ENCODE measurements at places on chromosomes 7 and 10.

DNA sequence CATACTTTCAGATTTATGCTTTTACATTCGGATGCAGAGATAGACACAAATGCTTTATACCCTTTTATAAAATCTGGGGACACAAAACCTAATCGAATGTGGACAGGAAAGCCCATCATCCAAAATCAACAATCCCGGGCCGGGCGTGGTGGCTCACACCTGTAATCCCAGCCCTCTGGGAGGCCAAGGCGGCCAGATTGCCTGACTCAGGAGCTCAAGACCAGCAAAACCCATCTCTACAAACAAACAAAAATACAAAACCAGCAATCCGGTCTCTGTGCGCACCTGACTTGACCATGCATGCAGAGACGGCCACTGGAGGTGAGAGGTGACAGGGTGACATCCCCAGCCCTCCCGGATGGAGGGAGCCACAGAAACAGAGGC is 13.5 kb downstream of the COBL start:
- no peak for DNase-seq

- no peak for DNase-seq
These were observed 612.2 kb downstream of the TYW1 start for GRCh38 chr7:67608806-67609205.

GRCh38 chr7:22346383-22347107 is 10.4 kb downstream of the RAPGEF5 start:
- peak; percentile 38 for DNase-seq

DNA sequence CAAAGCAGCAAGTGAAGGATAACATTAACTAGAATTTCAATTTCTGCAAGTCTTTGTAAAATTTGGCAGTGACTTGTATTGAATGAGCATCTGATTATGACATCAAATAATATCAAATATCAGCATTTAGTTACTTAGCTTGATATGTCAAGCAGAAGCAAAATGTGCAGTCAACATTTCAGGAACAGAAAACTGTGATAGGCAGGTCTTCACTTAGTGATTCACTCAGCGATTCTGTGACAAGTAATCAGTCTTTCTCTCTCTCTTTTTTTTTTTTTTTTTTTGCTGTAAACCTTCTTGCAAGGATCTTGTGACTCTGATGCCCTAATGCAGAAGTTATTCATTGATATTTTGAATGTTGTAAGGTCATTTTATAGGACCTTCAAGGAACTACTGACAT is 307.1 kb downstream of the MTERF1 start:
- DNase-seq: no peak

DNA sequence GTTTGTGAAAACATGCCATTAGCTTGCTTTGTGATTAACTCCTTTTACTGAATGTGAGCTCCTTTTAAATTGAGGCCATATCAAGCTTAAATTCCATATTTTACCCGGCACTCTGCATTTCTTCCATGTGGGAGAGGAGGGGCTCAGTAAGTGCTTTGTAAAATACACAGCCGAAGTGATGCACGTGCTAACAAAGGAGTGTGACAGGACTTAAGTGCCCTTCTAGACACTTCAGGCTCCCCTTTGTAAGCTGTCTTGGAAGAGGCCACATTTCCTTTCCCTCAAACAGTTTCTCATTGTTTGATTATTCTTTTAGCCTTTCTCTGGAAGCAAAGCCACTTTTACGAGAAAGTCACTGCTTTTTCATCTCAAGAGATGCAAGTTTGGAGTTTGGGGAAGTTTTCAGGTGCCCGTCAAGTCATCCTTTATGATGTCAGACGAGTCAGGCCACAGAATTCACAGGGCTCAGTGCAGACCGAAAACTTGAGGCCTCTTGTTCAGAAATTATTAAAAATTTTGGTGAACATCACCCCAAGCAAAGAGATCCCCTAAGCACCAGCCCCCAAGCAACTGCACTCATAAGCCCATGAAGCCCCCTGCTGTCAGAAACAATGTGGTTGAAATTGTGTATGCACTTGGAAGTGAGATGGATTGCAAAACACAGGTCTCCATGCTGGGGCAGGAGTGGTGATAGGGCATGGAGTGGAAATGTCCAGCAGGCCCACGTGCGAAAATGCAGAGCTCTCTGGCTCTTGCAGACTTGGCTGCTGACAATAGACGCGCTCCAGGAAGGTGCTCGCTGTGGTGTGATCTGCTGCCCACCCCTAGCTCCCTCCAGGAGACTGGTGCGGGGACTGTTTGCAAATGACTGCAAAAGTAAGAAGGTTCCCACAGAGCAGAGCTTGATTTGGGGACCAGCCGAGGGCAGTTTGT is 11.5 kb downstream of the IKZF1 start:
- DNase-seq: no peak

DNA sequence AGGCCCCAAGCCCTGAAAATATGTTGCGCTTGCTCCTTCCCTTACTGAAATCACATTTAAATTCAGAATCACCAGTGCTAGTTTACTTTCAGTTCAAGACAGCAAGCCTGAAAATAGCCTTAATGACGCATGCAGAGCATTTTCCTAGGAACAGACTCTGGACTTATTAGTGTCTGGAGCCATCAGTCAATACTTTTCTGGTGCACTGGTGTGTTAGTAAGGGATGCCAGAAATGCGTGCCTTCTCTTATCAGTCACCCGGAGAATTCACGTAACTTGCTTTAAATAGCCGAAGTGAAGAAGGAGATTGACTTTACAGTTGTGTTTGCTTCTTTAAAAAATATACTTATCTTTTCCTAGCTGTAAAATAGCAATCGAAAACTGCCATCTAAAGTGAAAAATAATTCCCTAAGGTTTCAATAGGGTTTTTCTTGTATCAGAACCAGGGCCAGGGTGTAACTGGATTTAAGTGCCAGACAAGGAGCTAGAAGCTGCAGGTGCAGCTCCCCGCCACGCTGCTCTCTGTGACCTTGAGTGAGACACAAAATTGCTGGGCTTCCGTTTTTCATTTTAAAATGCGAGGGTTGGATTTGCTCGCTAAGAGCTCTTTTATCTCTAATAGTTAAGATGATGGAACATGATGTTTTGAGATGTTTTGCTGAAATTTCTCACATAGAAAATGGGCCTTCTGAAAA is 177.8 kb downstream of the NSUN6 start:
- DNase-seq: no peak

GRCh38 chr10:97140049-97140846 is 45.5 kb downstream of the SLIT1 start:
- no peak for DNase-seq

GRCh38 chr7:98194186-98194585 is 17.1 kb upstream of the BHLHA15 start:
- no peak for DNase-seq

GRCh38 chr7:14988941-14989340 is 86.4 kb upstream of the DGKB start:
- no peak for DNase-seq

GRCh38 chr7:105808703-105809590 is 67.5 kb downstream of the ATXN7L1 start:
- peak; percentile 56 for DNase-seq

DNA sequence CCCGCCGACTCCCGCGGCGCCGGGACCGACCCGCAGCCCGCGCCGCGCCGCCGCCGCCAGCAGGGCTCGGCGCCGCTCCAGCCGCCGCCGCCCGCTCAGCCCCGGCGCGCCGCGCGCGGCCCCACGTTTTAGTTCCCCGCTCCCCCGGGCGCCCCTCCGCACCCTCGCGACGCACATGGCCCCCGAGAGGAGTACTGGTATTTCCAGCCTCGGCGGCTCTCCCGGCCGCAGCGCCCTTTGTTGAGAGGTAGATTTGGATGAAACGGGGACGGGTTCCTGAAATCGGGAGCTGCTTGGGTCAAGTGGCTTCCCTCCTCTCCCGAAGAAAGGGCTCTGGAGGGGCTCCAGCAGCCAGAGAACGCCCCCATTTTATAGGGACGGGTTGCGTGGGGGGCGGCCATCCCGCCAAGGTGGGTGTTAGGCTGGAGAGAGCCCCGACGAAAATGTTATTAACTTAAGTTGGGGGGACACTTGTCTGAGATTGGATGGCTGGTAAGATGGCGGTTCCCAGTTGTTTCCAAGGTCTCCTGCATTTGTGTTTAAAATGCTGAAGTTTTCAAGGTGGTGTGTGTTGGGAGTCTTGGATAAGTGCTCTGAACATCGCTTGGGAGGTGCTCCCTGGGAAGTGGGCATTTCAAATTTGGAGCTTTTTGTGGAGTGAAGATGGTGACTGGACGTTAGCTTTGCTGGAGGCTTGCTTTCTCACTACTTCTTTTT is 1.2 kb downstream of the BMI1 start:
- DNase-seq: no peak

GRCh38 chr10:69839696-69840345 is 38.1 kb downstream of the COL13A1 start:
- DNase-seq: peak; percentile 18

GRCh38 chr7:120272261-120272660 is 714 bp upstream of the KCND2 start:
- DNase-seq: peak; percentile 41

GRCh38 chr7:50317221-50317678 is 12.7 kb downstream of the IKZF1 start:
- no peak for DNase-seq

GRCh38 chr10:75722020-75722419 is 290.6 kb downstream of the LRMDA start:
- no peak for DNase-seq

DNA sequence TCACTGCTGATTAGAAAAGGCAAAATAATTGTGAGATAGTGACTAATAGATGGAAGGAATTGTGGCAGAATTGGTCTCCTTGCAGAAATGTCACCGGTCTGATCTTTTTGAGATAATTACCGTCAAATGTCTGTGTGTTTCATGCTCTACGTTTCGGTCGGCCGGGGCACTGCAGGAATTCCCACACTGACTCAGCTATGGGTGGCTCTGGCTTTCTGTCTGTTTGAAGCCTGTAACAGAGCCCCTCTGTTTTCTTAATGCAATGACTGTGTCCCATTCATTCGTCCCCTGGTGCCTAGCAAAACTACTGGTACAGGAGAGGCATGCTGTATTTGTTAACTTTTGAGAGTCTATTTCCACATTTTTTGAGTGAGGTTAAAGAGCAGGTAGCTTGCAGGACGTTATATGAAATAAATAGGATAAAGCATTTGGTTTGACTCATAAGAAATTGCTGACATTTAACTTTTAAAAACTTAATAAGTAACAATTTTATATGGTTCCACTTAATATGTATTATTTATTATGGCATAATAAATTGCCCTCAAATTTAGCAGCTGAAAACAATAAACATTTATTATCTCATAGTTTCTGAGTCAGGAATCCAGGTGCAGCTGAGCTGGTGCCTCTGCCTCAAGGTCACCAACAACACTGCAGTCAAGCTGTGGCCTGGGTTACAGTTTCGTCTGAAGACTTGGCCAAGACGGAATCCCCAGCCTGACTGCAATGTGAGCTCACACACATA is 53.3 kb upstream of the CTBP2 start:
- DNase-seq: no peak

GRCh38 chr7:143205560-143206293 is 16.1 kb upstream of the TAS2R40 start:
- DNase-seq: no peak

DNA sequence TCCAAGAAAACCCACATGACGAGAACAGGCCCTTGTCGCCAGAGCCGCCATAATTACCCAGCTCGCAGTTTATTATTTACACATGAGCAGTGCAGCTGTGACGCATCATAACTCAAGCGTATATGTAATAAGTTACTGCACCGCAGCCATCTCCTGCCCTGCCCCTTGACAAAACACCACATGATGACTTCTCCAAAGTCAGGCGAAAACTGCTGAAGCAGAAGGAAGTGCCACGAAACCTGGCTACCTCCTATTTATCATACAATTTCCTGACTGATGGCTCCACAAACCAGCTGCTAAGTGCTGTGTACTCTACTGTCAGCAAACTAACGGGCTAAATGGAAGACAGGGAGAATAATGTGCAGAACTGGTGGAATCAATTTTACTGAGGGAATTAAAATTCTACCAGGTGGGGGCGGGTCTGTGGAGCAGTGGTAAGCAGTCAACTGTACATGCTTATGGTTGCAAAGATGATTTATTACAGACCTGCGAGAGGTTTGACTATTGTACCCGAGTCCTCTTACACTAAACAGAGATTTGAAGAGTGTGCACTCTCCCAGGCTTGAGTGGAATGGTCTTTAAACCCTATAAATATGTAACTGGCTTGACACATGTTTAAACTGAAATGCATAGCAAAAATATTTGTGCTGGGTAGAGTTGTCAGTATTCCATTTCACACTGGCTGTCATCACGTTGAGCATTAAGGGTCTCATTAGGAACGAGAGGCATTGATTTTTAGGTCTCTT is 156.0 kb downstream of the GLI3 start:
- no peak for DNase-seq

- DNase-seq: no peak
These were observed 9.2 kb downstream of the NDUFA5 start for GRCh38 chr7:123548406-123548805.

GRCh38 chr7:17654940-17655339 is 285.4 kb downstream of the SNX13 start:
- no peak for DNase-seq

GRCh38 chr10:122285506-122286444 is 14.7 kb downstream of the BTBD16 start:
- DNase-seq: no peak

GRCh38 chr7:24417526-24418120 is 133.6 kb downstream of the NPY start:
- no peak for DNase-seq

DNA sequence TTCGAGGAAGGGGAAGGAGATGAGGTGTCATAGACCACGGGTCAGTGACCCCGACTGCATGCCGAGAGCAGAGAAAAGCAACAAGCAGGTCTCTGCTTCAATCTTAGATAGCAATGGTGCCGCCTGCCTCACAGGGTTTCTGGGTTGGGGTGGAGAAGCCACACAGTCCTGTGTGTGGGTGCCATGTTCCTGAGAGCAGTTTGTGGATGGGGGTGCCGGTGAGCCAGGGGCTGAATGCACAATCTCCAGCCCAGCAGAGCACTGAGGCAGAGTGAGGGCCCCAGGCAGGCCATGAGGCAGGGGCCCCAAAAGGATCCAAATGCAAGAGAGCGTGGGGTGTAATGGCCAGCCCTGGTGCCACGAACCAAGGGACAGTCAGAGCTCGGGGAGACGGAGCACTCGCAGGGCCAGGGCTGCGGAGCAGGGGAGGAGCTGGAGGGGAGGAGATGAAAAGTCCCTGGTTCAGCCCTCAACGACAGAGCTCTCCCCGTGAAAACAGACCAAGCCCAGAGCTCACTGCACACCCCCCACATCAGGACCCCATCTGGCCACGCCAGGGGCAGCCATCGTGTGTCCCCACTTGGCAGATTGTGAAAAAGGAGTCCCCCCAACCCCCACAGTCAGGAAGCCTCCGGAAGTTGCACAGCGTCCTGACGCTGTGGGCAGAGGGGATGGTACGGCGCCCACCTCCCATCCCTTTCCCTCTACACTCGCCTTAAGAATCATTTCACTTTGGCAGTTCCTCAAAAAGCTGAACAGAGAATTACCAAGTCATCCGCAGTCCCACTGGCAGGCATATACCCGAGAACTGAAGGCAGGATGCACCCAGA is 19.9 kb downstream of the WDR86 start:
- no peak for DNase-seq

Measured in LoVo (cell line).